GM20000 (cell line): ENCODE measurements at places on chromosomes 13 and 19.

GRCh38 chr19:35556846-35557538 is 6.5 kb downstream of the ATP4A start:
- no peak for DNase-seq

- DNase-seq, result no peak
Measured at GRCh38 chr13:44732503-44733098, 156.5 kb upstream of the TSC22D1 start.

DNA sequence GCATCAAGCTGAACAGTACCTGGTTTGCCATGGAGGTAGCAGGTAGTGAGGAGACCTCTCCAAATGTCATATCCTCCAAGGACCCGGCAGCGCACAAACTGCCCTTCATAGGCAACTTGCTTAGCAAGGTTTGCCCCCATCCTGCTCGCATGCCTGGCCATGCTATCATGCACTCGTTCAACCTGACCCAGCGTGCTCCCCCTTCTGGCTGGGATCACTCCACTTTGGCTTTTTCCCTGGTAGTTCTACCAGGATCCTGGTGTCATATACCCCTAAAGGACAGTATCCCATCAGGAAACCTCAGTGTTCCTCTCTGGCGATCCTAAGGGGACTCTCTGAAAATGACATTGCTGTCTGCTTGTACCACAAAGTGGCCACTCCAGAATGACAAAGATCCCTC is 38.6 kb upstream of the ZNF30 start:
- DNase-seq, result no peak

GRCh38 chr13:113923376-113924063 is 50.4 kb downstream of the C13orf46 start:
- no peak for DNase-seq
